ENCODE measurements at places on chromosomes 1 and 21. TPM values are rescaled to one million over a fixed set of nuclear protein-coding genes. Genes with fewer than 3 reads are reported as not detected.

The GPR52 gene
- 1.4 TPM for total RNA-seq

The LMX1A gene
- not detected for total RNA-seq

The NCF2 gene
- 2.2 TPM for total RNA-seq

The SPATA21 gene
- total RNA-seq, result not detected

The RSPH1 gene
- 0.29 TPM for total RNA-seq

The CYYR1 gene
- total RNA-seq, result under 0.01 TPM
